ENCODE measurements at places on chromosomes 7 and 10.

DNA sequence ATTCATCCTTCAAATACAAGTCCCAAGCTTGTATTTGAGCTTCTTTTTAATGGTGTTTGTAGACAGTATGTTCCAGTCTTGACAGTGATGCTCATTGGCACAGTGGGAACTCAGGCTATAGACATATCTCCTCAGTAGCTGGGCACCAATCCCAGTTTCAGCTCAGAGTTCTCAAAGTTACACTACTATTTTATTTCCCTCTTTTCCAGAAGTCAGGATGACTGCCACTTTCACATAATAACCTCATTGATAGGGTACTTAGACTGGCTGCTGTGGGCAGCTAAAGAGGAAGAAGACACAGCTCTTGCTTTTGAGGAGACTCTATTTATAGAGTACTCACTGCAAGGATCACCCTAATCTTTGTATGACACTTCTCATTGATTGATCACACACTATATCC is 2.4 kb downstream of the GBF1 start:
- no peak for DNase-seq

DNA sequence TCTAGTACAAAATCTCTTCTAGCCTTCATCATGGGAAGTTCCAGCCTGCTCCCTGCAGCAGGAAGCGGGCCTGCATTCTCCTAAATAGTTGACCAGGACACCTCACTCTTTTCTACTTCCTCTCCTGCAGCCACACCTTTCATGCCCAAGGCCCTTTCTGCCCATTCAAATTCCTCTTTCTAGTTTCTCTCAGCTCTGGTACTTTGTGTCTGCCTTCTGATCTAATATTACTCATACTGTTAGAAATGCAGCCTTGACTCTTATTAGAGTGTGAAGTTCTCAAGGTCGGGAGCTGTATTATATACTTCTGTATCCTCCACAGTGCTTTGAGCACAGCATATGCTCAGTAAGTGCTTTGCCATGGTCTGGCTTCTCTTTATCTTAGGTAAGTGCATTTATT is 103.1 kb downstream of the PRKCQ start:
- no peak for DNase-seq

DNA sequence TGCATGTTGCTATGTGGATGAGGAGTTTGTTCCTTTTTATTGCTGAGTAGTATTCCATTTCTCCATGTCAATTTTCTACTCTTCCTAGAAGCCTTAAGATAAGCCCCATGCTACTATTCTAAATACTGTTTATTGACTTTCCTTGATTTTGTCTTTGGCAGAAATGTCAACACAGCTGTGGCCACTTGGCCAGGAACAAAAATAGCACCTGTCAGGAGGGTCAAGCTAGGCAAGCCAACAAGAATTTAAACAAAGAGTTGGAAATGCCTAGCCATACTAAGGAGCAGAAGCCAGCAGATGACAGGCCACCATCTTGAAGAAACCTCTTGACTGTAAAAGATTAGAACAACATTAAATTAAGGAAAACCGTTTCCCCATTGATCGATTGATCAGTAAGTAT is 34.7 kb downstream of the JAZF1 start:
- DNase-seq: no peak

DNA sequence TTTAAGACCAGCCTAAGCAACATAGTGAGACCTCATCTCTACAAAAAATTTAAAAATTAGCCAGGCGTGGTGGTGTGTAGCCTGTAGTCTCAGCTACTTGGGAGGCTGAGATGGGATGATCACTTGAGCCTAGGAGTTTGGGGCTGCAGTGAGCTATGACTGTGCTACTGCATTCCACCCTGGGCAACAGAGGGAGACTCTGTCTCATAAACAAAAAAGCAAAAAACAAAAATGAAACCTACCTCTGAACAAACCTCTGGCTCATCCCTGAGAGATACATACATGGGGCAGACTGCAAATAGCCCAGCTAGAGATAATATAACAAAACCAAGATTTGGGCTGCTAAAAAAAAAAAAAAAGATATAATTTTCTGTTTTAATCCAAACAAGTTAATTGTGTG is 19.5 kb downstream of the C10orf67 start:
- DNase-seq: no peak

DNA sequence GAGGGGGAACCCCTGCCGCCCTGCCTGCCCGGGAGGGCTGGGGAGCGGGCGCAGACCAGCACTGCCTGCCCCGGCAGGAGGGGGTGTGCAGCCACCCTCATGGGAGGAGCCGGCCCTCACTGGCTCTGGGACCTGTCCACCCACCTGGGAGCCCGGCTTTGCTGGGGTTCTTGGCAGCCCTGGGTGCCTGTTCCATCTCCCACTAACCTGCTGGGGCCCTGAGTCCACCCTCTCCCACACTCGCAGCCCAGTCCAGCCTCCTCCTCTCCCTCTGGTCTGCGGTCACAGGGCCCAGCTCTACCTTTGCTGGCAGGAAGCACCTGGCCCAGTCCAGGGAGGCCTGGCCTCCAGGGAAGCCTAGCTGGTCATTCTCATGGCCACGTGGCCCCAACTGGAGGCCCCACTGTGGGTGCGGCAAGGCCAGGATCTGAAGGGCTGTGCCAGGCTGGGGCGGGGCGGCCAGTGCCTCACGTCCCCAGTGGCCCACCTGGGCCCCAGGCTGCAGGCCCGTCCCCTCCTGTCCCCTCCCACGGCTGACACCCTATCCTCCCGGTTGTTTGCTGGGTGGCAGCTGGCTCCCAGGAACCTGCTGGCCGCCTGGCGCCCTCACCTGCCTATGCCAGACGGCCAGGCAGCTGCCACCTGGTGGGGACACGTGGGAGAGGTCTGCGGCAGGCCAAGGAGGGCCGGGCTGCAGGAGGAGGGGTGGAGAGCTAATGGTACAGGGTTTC is at the start of gene TMEM184A:
Gene TMEM184A (minus strand): TSS at position 393 of the 731 bp plus-strand sequence. CDS start 721 bp downstream, outside the sequence.
- peak; percentile 63 for DNase-seq

DNA sequence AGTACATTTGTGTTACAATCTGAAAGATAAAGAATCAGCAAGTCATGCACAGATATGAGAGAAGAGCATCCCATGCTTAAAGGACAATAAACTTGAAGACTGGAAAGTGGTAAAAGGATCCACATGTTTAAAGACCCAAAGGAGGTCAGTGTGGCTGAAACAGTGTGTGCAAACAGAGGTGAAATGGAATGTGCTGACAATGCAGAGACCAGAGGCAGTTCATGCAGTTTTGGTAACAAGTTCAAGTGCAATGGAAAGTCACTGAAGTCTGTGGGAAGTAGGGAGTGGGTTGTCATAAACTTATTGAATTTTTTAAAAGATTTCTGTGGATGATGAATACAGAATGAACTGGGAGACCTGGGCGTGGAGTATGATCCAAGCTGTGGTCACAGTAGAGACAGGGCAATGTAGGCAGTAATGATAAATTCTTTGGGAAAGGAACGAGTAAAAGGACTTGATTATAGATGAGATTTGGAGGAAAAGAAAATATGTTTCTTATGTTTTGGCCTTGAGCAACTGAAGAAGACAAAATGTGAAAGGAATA is 408.0 kb downstream of the HGF start:
- DNase-seq: no peak

DNA sequence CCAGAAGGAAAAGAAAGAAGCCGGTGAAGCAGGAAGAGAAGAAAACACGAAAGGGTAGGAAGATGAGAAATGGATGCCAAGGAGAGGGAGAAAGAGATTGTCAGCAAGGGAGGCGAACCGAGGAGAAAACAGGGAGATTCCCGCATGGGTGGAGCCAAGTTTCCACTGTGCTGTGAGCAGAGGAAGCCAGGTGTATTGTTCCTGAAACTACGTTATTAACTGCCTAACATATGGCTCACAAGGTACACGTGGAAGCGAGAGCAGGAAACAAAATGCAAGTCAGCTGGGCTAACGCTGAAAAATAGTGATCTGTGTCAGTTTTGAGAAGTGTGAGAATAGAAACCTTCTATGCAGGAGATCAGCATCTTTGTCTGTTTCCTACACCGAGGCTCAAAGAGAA is 20.4 kb upstream of the HIPK2 start:
- DNase-seq: no peak

- DNase-seq: peak; percentile 80
Measured at GRCh38 chr7:26090927-26091519, 61.0 kb upstream of the NFE2L3 start.

- DNase-seq: no peak
Measured at GRCh38 chr7:2213551-2214215, 19.1 kb downstream of the MAD1L1 start.

- DNase-seq: no peak
Measured at GRCh38 chr10:120838941-120839340, 12.2 kb upstream of the WDR11 start.

GRCh38 chr7:51666266-51666665 is 349.7 kb upstream of the COBL start:
- no peak for DNase-seq

- DNase-seq: peak; percentile 97
Measured at GRCh38 chr7:131327626-131328376, at the start of gene MKLN1. Gene MKLN1 (plus strand): TSS chr7:131327876. CDS start chr7:131327900, 24 bp downstream.

All from hematopoietic multipotent progenitor cell treated with erythropoietin and hydrocortisone succinate and interleukin-3 and kit ligand, for 6 days (in vitro differentiated cells).